ENCODE measurements at places on chromosomes 7 and 10.

DNA sequence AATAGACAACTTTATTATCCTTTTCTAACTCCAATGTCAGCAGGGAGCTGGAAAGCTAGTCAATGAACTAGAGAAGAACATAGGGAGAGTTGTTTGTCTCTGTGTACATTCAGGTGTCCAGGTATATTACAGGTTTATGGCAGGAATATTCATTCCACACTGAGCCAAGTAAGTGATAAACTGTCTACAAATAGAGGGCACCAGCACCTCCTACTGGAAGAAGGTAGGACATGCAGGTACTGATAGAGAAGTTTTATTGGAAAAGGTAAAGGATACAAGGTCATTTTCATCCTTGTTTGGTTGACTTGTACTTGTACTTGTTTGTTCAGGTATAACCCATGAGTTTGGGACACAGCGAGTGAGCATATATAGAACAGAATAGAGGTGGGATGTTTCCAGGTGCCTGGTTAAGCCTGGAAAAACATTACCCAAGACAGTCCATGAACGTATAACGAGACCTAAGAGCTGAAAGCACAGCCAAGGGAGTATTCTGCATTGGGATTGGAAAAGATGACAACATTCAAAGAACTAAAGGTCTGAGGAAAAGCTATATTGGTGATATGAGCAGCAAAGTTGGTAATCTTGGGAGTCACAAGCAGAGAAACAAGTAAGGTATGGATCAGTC lies 61.4 kb upstream of the PPP1R3C start:
- DNase-seq: no peak

GRCh38 chr10:35274498-35275060 lies 61.7 kb upstream of the CCNY start:
- DNase-seq: no peak

GRCh38 chr10:83991986-83992753 lies 147.1 kb upstream of the GHITM start:
- DNase-seq: no peak

DNA sequence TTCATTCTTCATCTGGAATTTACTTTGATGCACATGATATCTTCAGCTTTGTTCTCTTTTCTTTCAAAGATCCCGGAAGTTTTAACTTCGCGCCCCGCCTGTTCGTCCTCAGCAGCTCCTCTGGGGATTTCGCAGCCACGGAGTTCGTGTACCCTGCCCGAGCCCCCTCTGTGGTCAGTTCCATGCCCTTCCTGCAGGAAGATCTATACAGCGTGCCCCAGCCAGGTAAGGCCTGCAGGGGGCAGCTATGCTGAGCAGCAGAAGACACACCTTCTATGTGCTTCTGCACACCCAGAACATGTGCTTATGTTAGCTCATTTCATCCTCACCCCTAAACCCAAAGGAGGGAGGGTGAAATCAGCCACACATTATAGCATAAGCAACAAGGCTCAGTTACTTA lies 79.7 kb upstream of the LYZL2 start:
- no peak for DNase-seq

DNA sequence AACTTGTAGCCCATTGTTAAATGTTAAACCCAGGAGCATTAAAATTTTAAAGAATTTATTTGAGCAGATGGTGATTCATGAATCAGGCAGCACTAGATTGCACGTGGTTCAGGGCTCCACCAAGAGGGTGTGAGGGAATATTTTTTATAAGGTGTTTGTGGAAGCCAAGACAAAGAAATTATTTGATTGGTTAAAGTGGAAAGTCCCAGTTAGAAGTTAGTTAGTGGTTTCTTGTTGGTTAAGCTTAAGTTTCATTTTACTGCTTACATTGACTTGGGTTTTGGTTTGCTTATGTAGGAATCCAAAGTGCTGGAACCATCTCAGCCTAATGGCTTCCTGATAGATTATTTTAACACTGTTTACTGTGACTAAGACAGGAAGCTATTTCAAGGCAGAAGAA lies 906.2 kb downstream of the LRMDA start:
- no peak for DNase-seq
